ENCODE measurements at places on chromosomes 11 and 22.

DNA sequence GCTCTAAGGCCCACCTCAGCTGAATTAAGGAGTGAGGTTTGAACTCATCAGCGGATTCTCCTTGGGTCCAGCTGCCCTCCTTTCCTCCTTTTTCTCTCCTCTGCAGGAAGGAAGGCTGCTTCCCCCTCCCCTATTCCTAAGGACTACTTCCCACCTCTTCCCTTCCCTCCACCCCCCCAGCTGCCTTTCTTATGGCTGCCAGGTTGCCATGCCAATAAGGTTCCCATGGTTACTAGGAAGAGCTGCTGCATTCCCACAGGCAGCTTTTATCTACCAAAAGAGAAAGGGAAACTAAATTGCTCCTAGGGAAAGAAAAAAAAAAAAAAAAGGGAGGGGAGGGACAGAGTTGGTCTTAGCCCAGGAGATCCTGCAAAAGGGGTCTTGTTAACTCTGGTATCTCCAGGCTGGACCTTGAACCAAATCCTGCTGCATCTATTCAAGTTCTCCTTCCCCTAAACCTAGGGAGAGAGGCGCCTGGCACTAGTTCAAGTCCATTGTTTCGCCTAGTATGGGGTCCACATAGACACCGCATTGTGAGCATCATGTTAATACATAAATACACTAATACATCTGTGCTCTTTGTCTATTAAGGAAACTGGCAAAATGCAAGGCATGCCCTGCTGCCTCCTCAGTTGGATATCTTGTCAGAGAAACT lies 21.2 kb upstream of the FEZ1 start:
- no peak for DNase-seq

DNA sequence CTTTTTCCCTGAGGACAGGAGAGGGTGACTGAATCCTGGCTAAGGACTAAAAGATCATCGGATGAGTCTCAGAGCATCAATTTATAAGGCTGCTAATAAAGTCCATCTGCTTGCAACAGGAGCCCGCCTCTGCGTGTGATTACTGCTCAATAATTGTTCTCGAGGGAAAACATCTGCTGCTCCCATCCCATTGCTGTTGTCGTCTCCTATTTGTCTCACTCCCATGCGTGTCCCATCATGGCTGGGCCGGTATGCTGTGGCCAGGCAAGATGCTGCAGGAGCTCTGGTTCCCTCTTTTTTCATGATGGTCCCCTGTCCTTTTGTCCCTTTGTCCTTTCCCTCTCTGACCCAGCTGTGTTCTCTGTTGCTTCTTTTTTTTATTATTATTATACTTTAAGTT lies 121.2 kb downstream of the SPATA19 start:
- no peak for DNase-seq

GRCh38 chr11:26779074-26779865 lies 57.4 kb upstream of the SLC5A12 start:
- no peak for DNase-seq

- DNase-seq, result no peak
Measured at GRCh38 chr11:129965248-129965647, 37.4 kb downstream of the PRDM10 start.

- DNase-seq, result no peak
Measured at GRCh38 chr11:112728288-112728687, 232.9 kb upstream of the NCAM1 start.

DNA sequence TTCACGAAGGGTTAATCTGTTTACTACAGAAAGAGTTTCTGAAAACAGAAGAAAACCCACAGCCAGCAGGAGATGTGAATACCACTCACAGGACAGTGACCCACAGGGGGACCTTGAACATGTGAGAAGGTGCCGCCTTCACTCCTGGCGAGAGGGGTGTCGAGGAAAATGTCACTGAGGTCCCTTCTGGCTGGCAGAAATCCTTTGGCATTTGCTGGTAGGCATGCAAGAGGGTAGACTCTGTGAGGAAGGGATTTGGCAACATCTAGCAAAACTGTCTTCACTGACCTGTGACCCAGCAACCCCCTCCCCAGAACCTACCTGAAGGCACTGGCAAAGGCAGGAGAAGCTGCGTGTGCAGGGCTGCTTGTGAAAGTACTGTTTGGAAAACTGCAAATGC lies 8.6 kb downstream of the KCNQ1 start:
- DNase-seq, result no peak

Measured in NB4 (cell line).